Dermis blood vessel endothelial cell (primary cell): ENCODE measurements at places on chromosomes 7 and 10. TPM values are rescaled to one million over a fixed set of nuclear protein-coding genes. Genes with fewer than 3 reads are reported as not detected.
A peak's percentile ranks its signal among the peaks of the same experiment; 100 is the strongest.

DNA sequence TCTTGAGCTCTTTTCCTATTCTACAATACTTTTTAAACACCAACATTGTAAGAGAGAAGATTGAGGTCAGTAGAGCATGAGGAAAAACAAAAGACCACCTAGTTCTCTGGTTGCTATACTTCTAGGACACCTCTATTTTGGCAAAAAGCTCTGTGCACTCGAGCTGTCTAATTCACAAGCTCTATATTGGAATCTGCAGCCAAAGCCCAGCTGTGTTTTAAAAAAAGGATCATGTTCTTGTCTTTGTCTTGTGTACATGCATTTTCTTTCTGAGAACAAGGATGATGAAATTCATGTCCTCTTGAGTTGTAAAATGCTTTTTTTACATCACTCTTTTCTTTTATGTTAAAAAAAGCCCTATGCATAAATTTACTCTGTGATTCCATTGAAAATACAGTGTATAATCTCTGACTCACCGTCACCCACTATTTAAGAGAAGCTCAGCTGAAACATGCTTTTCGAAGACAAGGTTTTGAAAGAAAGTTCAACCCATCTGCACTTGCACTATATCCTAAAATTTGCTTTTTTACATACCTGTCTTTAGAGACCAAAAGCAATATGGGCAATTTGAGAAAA lies 215.5 kb upstream of the VSTM2A start:
- DNase-seq, result no peak

DNA sequence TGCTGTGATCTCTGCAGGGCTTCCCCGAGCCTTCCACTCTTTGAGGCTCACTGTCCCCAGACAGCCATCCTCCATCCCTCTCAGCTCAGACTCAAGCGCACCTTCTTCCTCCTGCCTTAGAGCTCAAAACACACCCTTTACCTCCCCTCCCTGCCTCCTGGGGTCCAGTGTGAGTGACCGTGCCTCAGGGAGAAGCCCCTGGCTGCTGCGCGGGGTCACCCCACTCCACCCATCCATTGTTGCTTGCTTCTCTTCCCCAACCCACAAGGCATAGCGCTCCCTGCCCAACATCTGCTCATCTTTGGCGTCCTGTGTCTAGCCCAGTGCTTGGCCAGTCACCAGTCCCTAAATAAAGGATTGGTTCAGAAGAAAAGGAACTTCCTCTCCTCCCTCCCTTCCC lies 170.3 kb downstream of the TCERG1L start:
- DNase-seq, result no peak

MSMB gene
- not detected in 2 replicates for total RNA-seq

GRCh38 chr7:44798649-44799305 lies 2.3 kb downstream of the PPIA start:
- no peak for DNase-seq

PLEKHS1 gene
- not detected in 2 replicates for total RNA-seq

- no peak for DNase-seq
Observed at GRCh38 chr7:31070991-31071644, 19.0 kb downstream of the ADCYAP1R1 start.

GRCh38 chr7:6637544-6638229 lies 569 bp downstream of the ZNF316 start:
- DNase-seq, result peak; percentile 50

DNA sequence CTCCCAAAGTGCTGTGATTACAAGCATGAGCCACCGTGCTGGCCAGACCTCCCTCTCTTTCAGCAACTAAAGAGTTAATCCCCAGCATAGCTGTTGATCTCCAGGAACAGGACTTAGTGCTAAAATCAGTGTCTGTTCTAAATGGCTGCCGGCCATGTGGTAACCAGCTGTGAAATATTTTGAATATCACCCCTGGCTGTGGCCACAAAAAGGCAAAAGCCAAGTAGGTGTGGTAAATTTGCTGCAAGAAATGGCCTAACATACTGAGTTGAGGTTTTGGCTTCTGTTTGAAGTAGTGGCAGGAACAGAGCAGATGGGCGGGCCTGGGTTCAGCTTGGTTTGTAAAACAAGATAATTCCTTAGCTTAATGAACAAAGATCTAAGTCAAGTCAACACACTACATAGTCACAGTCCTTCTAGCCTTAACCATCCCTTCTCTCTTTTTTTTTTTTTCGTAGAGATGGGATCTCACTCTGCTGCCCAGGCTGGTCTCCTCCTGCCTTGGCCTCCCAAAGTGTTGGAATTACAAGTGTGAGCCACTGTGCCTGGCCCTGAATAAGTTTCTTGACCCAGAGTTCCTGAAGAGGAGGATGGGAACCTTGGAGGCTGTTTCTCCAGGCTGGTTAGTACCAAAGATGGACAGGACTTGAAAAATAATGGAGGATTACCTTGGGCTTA lies 22.7 kb upstream of the AGFG2 start:
- no peak for DNase-seq

DNA sequence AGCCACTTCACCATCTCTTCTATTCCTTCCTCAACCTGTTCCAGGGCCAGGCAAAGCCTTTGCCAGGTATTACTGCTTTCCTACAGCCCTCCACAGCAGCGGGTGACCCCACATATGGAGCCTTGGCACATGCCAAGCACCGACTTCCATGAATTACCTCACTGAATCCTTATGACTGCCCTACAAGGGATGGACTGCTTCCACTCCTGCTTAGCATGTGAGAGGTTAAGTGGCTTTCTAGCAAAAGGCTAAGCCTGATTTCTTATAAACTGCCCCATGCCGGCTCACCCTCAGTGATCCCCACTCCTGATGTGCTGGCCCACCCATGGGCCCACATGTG lies 44.0 kb upstream of the PDLIM1 start:
- no peak for DNase-seq

HABP2 gene
- total RNA-seq, result under 0.01 and 0.19 TPM in 2 replicates

ACHE gene
- total RNA-seq, result 1.2 and 4.9 TPM in 2 replicates

LRRTM3 gene
- not detected in 2 replicates for total RNA-seq

DNA sequence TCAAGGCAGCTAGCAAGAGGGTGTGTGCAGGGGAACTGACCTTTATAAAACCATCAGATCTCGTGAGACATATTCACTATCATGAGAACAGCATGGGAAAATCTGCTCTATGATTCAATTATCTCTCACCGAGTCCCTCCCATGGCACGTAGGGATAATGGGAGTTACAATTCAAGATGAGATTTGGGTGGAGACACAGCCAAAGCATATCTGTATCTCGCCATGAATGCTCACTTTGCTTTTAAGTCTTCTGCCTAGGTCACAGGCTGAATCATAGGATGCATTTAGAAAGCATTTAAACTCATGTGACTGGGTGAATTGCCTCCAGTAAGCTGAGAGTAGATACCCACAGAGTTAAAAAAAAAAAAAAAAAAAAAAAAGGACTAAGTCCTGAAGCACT lies 220.0 kb downstream of the AGMO start:
- no peak for DNase-seq

GRCh38 chr7:29045258-29046086 lies 87.3 kb upstream of the TRIL start:
- DNase-seq, result no peak

SLC13A1 gene
- total RNA-seq, result not detected in 2 replicates

C10orf105 gene
- under 0.01 and 0.05 TPM in 2 replicates for total RNA-seq

DNA sequence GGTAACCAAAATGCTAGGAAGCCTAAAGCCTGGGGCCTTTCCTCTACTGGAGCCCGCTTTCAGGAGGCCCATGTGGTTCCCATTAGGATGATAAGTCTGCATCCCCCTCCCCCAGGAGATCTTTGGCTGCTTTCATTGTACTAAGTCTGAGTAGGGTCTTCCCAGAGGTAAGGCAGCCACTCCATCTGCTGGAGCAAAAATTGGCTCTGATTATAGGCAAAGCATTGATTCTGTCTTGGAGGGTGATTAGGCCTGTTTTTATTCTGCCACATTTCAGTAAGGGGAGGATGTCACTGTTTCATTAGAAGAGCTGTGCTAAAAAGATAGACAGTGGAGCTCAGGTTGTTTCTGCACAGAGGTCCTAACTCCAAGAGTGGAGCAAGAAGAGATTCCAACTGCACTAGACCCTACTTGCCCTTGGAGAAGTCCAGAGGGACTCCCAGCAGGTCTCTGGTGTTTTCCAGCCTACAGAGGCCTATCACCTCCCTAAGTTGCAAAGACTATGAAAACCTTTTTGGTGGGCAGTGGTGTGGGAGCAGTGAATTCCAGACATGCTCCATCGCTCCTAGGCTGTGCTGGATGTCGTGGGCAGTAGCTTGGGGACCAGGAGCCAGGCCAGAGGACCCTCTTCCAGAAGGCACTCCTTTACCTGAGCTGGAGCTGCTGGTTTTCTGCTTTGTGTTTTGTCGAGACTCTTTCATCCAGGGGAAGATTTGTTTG lies 7.1 kb upstream of the HOXA2 start:
- DNase-seq, result no peak

RAB19 gene
- not detected in 2 replicates for total RNA-seq

GRCh38 chr7:25949736-25950487 lies 202.1 kb upstream of the NFE2L3 start:
- no peak for DNase-seq

STEAP1 gene
- total RNA-seq, result 11.1 and 27.6 TPM in 2 replicates

GRCh38 chr7:44283381-44284211 lies 41.8 kb downstream of the CAMK2B start:
- DNase-seq, result no peak

DNA sequence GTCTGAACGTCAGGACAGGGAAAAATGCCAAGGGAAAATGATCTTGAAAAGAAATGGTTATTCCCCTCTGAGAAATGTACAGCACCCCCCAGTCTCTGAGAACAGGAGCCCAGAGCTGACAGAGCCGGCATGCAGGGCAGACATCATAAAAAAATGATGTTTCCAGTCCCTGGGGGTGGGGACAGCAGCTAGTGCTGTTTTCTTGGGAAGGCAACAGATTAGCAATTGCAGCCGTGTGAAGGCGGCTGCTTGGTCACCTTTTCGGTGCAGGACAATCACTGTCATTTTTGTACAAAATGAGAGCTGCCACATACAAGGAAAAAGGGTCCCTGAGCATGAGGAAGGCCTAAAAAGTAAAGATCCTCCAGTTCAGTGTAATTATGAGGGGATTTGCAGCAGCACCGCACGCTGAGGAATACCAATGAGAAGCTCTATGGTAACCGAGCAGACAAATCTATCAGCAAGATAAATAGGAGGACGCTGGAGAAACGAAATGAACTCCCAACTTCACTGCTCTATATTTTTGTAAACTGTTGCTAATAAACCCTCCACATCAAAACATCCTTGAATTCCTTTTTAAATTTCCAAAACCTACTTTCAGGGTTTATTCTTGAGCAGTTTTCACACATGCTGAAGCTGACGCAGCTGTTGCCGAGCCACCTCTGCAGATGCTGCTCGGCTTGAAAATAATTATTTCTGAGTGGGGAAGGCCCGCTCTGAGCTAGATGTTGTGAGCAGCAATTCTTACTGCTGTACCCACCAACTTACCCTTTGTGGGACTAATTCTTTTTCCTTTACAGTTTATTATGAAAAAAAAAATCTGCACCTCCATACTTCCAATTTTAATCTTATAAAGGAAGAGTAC lies 98.2 kb upstream of the NEBL start:
- no peak for DNase-seq

LIPN gene
- total RNA-seq, result not detected in 2 replicates

DNA sequence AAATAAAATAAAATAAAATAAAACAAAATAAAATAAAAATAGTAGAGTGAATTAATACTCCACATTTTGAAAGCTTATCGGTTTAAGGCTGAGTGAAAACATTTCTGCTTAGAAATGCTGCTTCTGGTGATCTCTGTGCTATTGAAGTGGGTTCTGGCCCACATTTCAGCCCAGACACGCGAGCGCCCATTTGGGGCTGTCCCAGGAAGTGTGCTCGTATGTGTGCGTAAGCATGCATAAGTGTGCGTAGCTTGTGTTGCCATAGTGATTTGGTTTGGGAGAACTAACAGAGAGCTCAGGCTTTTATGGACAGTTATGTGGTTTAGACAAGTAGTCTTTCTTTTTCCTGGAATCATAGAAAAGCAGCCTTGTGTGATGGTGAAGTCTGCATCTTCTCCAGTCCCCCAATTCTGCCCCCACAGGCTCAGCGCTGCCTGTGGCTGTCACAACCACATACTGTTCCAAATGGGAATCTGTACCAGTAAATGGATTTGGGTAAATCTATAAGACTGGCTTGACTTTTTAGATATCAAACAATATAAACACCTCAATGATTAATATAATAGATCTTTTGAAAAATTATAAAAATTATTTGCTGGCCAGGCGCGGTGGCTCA lies 29.8 kb upstream of the PURB start:
- DNase-seq, result no peak

- no peak for DNase-seq
Observed at GRCh38 chr10:68870545-68871104, 30.5 kb upstream of the DDX50 start.

DNA sequence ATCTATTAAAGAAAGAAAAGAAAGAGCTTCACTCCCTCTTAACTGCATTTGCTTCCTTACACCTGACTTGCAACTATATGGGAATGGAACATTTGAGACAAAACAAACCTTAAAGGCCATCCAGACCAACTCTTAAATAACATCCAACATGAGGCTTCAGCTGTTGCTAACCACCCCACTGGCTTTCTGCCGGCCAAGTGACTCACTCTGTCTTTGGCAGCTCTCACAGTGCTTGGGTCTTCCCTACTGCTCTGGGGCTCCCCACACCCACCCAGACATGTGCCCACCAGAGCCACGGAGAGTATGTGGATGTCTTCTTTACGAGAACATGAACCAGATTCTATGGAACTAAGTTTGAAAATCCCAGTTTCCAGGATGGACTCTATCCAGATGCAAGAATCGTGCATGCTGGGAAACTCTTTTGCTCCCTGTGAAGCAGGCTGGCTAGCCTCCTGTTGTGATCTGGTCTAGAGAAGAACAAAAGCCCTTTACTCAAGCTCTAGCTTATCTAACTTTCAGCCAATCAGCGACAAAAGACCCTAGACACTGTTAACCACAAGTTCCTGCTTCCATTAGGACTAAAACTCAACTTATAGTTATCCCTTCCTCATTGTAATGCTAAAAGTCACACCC lies 245.7 kb downstream of the TCERG1L start:
- DNase-seq, result no peak

KMT2C gene
- total RNA-seq, result 36.9 and 40.1 TPM in 2 replicates

GRCh38 chr10:54530299-54530698 lies 270.7 kb downstream of the PCDH15 start:
- no peak for DNase-seq

LRGUK gene
- total RNA-seq, result 0.05 and 0.17 TPM in 2 replicates

DNA sequence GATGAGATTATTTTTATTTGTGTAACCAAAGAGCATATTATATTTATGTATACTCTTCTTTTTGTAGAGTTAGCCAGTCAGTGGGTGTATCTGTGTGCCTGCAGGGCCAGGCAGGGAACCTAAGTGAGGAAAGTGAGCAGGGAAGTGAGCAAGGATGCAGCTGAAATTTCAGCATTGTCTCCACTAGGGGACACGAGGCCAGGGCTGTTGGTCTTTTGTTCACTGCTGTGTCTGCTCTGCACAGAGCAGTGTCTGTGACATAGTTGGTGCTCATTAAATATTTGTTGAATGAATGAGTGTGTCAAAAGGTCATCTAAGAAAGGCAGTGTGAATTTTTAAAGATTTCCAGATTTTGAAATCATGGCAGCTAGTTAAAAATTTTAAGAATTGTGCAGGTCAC lies 51.8 kb downstream of the SUGCT start:
- no peak for DNase-seq

GRCh38 chr7:84042110-84042539 lies 152.5 kb downstream of the SEMA3A start:
- DNase-seq, result peak; percentile 89
